ENCODE measurements at places on chromosomes 16 and 17.

- DNase-seq, result no peak
Observed at GRCh38 chr17:77735566-77736198, 222.8 kb upstream of the TNRC6C start.

DNA sequence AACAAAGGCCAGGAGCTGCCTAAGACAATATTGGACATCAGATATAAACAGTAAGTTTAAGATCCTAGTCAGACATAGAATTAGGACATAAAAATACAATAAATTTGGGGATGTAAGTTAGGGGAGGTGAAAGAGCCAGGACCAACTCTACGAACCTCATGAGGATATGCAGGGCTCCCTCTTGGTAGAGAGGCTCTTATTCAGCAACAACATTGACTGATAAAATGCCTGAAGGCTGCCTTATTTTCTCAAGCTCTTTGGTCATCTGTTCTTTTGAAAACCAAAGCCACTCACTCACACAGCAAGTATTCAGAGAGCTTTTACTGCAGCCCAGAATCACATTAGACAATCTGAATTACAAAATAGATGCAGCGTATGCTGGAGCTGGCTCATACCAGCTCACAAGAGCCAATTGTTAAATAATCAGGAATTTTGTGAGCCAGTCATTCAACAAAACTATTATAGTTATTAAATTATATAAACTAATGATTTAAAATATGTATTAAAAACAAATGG, 108.6 kb upstream of the CLEC3A start:
- no peak for DNase-seq

DNA sequence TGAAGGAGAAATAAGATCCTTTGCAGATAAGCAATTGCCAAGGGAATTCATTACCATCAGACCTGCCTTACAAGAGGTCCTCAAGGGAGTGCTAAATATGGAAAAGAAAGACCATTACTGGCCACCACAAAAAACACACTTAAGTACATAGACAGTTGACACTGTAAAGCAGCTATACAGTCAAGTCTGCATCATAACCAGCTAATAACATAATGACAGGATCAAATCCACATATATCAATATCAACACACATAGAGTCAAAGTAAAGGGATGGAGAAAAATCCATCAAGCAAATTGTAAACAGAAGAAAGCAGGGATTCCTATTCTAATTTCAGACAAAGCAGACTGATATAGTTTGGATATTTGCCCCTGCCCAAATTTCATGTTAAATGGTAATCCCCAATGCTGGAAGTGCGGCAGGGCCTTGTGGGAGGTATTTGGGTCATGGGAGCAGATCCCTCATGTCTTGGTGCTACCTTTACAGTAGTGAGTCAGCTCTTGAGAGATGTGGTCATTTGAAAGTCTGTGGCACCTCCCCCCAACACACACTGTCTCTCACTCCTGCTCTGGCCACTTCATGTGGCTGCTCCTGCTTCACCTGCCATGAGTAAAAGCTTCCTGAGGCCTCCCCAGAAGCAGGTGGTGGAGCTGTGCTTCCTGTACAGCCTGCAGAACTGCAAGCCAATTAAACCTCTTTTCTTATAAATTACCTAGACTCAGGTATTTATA, 32.8 kb downstream of the TANC2 start:
- peak; percentile 48 for DNase-seq

DNA sequence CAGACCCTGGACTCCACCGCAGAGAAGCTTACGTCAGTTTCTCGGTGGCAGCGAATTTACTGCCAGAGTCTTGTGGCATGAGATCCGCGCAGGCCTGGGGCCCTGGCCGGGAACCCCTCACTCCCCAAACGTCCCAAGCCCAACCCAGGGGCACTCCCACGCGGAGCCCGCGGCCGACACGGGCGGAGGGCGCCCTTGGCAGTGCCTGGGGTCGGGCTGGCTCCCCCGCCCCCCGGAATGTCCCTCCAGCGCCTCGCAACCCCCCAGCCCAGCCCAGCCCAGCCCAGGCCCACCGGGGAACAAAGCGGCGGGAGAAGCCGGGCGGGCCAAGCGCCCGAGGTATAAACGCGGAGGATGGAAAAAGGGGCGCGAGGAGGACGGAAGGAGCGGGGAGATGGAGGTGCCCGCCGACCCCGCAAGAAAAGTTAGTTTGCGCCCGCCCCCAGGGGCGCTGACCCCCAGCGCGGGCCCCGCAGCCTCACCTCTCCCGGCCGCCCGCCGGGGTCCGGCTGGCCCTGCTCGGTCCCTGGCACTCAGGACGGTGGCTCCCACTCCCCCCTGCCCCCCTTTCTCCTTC, 330 bp downstream of the CASKIN2 start:
- DNase-seq, result no peak

- DNase-seq, result no peak
Observed at GRCh38 chr17:77456951-77457548, 316.3 kb downstream of the SEC14L1 start.

DNA sequence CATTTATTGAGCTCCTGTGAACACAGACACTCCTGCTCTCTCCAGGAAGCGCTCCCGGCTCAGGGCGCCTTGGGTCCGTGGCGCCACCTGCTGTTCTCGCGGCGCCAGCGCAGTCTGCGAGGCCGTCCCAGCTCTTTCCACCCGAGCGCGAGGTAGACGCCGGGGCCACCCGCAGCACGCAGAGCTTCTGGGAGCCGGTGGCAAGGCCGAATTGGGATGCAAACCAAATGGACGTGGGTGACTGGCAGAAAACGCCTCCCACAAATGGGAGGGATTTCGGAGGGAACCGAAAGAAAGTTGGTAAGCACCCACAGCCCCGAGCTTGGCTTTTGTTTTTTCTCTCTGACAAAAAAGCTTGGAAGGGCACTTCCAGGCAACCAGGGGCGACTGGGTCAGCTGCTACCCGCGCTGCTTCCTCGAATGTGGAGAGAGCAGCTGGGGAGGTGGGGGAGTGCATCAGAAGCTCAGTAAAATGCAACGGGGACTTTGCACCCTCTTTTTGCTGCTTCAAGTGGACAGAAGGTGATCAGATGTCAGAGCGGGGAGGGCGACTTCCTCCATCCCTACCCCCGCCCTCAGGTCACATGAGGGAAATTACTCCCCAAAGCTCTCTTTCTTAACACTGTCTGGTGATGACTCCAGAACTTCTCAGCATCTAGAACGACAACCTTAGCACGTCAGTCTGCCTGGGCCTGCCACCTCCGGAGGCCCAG, 13.5 kb upstream of the N4BP1 start:
- peak; percentile 15 for DNase-seq

DNA sequence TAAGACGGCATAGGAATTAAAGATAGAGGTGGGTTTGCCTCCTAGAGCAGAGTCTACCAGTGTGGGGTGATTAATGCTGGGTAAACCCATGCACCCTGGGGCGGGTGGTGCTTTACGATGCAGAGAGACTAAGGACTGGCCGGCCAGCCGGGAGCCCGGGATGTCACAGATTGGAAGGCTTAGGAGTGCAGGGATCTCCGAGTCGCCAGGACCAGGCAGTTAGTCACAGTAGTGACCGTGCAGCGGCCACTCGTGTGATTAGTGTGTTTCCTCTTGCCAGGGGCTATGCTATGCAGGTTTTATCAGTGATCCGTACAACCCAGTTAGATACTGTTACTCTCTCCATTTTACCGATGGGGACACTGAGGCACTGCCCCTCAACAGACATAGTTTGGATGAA, 10.4 kb downstream of the CMIP start:
- DNase-seq, result no peak

DNA sequence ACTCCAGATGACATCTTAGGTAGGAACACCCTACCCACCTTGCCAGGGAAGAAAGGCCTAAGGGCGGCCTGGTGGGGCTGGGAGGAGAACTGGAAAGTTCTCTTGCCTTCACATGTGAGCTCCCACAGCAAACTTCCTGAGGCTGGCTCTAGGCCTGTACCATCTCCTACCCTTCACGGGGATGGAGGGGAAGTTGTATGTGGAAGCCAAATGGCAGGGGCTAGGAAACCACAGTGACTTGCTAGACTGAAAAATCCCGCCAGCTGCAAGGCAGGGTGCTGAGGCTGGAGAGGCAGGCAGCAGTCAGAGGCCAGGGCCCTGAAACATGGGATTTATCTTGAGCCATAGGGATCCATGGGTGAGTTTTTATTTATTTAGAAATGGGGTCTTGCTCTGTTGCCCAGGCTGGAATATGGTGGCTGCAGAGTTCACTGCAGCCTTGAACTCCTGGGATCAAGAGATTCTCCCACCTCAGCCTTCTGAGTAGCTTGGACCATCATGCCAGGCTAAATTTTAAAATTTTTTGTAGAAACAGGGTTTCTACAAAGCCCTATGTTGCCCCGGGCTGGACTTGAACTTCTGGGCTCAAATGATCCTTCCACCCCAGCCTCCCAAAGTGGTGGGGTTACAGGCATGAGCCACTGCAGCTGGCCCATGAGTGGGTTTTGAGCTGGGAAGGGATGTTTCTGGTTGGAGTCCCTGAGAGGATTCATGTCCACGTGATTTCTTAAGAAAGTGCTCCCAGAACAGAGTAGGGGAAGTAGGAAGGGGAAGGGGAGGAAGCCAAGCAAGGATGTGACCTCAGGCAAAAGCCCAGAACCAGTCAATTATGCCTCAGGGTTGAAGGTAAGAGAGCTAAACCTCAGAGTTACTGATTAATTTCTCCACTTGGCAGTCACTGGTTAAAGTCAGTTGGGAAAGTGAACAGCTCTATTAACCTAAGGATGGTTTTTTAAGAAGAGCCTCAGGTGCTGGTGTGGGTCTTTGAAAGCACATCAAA, 4.0 kb upstream of the KAT8 start:
- no peak for DNase-seq

DNA sequence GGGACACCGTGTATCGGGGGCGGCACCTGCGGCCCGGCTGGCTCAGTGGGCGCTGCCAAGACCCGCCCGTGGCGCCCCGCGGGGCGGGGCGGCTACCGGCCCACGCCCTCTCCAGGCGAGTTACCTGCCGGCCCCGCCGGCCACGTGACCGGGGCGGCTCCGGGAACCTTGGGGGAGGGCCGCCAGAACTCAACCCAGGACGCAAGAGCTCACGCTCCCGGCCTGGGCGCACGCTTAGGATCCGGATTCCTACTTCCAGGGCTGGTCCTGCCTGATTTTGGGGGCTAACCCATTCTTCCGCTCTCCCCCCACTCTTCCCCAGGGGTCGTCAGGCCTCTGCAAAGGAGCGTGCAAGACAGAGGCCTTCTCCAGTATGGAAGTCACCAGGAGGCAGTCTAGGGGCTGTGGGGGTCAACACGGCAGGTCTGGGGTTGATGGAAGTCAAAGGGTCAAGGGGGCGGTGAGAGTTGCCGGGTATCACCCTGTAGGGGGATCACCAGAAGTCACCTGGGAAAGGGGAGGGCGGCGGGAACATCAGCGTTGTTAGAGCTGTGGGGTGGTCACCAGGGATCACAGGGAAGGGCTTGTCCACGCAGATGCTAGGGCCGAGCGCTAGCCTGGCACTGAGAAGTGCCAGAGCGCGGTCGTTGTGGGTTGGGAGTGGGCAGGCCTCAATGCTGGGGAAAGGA, 354 bp upstream of the ESRP2 start:
- DNase-seq, result no peak

All from NCI-H1930 (cell line).